ENCODE measurements at places on chromosomes 13 and 19.

DNA sequence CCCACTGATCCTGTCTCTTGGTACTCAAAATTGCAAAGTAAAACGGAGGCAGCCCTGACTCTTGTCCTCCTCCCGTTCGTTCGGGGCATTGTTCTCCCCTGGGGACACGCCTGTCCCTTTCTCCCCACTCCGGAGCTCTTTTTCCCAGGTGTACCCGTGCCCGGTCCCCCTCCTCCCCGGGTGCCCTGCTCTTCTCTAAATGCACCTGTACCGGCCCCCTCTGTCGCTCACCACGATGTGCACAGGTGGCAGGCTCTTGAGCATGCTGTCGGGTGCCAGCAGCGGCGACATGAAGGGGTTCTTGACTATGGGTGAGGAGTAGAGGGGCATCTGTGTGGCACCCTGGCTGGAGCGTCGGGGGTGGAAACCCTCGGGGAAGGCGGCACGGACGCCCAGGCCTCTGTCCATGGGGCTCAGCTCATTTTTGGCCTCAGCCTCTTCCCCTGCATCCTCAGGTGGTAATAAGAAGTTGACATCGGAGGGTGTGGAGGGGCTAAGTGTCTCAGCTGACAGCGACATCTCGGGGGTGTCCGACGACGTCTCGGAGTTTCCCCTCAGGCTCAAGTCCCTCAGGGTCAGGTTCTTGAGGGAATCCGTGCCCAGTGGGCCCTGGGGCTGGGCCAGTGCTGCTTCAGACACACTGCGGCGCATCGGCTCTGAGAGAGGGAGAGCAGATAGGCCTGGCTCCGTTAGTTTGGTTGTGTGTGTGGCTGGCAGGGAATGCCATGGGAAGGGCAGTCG is 12.4 kb upstream of the CNFN start:
- no peak for DNase-seq

GRCh38 chr19:53094754-53095575 is 8.3 kb downstream of the ZNF160 start:
- DNase-seq, result no peak

DNA sequence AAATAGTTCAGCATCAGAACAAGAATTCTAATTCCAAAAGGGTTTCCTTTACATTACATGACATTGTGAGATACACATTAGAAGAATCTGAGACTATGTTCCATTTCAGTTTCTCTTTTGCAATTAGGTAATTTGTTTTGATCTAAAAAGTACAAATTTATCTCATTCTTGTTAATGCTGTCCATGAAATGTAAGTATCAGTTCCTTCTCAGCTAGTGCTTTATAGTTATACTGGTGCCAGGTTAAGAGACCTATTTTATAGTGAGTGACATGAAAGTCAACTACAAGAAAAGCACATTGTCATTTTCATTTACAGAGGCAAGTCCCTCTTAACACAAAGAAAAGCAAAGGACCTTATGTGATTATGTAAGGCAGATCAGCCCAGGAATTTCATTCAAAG is 43.9 kb downstream of the RCBTB2 start:
- DNase-seq, result no peak

GRCh38 chr13:47475441-47475948 is 525.6 kb downstream of the SUCLA2 start:
- DNase-seq, result no peak

GRCh38 chr19:8208119-8208921 is 850 bp upstream of the CERS4 start:
- DNase-seq, result no peak

GRCh38 chr19:18669524-18669817 is 14.0 kb upstream of the CRTC1 start:
- no peak for DNase-seq

- DNase-seq, result no peak
These were observed 3.1 kb downstream of the ADGRE1 start for GRCh38 chr19:6890401-6890913.

DNA sequence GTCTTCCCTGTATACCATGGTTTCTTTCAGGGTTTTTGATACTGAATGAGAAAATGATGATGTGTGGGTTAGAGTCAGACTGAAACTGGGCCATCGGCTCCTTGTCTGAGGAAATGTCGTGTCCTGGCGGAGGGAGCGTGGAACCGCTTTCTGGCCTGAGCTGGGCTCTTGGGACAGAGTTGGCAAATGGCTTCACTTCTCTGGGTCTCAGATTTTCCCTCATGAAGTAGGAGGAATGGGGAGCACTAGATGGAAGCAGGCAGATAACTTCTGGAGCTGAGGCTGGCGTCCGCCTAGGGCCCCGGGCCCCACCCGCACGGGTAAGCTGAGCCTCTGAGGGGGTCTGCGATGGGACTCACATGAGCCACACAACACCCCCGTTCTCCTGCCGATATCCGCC is 133.3 kb upstream of the WASF3 start:
- no peak for DNase-seq

- DNase-seq, result no peak
These were observed at the start of gene SHC2 for GRCh38 chr19:460877-461720. SHC2 (minus strand) TSS chr19:461033; CDS start chr19:460996, 37 bp downstream.

DNA sequence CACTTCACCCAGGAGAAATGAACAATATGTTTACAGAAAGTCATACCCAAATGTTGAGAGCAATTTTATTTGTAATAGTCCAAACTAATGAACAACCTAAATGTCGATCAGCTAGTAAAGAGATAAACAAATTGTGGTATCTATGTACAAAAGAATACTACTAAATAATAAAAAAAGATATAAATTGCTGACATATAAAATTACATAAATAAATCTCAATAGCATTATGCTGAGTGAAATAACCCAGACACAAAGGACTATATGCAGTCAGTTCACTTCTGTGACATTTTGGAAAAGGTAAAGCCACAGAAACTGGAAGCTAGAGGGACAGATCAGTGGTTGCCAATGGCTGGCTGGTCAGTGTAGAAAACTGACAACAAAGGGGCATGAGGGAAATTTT is 346.0 kb upstream of the PCDH20 start:
- no peak for DNase-seq

GRCh38 chr19:19662344-19662743 is 1.1 kb downstream of the ATP13A1 start:
- no peak for DNase-seq

GRCh38 chr13:58324161-58324560 is 692.6 kb downstream of the PCDH17 start:
- DNase-seq, result no peak

DNA sequence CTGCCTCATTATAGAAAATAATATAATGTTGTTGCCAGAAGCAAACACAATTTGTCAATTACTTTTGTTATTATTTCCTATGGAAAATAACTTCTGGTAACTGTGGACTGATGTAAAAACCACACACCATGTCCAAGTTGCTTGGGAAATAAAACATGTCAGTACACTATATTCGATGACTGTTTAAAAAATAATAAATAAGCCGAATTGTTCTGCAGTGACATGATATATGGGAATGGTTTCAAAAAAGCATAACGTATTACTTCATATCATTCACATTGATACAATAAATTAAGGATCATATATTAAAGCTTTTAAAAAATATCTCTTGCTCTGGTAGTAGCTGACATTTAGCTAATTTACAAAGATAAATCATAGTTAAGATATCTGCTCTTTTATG is 2062.1 kb downstream of the PCDH9 start:
- no peak for DNase-seq

GRCh38 chr13:110306340-110306959 is 507 bp downstream of the COL4A1 start:
- DNase-seq, result no peak

GRCh38 chr13:46621792-46622629 is 69.0 kb downstream of the LRCH1 start:
- DNase-seq, result no peak

GRCh38 chr19:36773223-36773579 is 594 bp upstream of the ZNF850 start:
- no peak for DNase-seq

DNA sequence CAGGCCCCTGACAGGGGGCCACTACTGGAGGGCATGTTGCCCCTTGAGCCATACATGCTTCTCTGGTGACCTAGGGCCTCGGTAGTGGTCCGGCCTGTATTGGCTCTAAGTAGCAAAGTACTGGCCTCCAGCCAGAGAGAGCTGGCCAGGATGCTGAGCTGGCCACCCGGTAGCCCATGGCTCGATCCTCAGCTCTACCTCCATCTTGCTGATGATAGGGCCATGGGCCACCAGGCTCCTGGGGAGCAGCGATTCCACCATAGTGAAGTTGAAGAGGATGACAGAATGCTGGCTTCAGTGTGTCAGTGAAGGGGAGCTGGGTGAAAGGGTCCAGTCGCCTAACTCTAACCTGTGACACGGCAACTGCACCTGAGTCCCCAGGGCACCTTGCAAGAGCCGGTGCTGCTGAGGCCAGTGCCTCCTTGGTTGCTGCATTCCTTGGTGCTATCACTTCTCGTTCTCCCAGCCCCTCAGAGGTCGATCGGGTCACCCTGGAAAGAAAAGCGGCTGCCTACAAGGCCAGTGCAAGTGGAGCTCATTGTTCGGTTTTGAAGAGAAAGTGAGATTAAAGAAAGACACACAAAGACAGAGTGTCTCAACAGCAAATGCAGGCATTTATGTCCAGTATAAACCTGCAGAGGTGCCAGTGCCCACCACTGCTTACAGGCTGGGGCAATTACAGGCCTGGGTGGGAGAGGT is 5.0 kb downstream of the FPR3 start:
- DNase-seq, result no peak

DNA sequence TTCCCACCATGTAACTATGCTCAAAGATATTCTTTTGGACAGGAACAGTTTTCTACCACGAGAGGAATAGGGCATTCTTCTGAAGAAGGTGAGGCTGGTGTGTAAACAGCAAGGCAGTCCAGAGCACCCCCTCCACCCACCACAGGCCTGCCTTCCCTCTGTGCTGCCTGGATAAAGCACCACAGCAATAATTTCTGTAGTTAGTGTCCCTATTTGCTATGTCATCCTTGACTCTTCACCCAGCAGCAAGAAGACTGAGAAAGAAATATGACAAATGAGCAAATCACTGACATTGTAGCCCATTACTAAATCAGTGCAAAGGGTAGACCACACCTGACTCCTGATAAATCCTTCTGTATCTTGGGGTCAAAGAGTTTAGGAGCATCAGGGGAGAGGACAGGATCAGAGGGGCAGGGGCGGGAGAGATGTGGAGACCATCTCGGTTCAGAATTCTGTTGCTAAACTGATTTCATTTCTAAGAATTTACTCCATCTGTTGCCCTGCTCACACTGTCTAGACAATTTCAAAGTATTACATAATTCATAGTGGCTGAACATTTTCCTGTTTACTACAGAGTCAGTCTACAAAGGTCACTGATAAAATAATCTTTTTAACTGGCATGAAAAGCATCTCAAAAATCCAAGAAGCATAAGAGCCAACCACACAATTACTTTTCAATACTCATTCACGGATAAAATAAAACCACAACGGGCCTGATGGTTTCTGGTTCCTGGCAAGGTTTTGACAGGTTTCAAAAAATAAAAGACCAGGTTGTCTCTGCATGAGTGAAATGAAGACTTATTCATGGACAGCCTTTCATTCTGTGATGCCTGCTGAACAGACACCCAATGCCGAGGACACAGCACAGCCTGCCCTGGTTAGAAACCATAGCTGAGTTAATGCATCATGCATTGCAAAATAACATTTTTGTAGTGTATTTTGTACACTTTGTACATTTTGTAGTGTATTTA is 88.4 kb upstream of the IRS2 start:
- DNase-seq, result no peak

DNA sequence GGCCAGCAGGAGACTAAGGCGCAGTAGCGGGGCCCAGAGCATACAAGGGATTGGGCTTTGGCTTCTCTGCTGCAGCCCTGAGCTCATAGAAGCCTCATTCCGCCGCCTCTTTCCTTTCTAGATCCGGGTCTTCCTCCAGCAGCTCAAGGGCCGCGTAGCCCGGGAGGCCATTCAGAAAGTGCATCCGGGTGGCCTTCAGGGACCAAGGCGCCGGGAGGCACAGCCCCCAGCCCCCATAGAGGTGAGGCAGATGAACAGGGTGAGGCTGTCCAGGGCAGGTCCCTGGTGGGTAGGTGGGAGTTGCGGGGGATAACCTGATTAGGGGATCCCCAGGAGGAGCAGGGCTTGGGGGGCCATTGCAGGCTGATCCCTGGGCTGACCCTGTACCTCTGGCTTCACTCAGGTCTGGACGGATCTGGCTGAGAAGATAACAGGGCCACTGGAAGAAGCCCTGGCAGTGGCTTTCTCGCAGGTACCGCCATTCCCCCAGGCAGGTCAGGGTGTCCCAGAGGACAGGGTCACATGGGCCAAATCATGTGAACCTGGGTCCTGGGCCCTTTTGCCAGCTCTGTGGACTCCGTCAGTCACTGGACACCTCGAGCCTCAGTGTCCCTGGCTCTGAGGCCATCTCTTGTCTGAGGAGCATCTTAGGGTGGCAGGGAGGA is 1.3 kb downstream of the SNAPC2 start:
- DNase-seq, result no peak

DNA sequence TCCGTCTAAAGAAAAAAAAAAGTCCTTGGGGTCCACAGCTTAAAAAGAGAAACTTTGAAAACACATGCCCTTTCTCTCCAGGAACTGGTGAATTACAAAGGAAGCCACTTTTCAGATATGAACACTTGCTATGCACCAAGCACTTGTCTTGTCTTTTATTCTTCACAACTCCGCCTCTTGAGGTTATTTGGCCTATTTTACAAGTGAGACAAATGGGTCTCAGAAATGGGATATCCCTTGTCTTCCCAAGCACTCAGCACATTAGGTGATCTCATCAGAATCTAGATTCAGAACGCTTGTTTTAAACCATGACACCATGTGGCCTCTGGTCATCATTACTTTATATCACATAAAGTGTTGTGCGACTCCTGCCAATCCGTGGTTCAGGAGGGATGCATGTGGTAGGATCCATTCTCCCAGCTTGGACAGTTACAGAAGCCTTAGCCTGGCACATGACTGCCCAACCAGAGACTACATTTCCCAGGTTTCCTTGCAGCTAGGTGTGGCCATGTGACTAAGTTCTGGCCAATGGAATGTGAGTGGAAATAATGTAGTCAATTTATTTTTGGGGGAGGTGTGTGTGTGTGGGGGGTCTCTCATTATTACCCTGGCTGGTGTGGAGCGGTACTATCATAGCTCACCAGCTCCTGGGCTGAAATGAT is 13.9 kb downstream of the TSKS start:
- DNase-seq, result no peak

DNA sequence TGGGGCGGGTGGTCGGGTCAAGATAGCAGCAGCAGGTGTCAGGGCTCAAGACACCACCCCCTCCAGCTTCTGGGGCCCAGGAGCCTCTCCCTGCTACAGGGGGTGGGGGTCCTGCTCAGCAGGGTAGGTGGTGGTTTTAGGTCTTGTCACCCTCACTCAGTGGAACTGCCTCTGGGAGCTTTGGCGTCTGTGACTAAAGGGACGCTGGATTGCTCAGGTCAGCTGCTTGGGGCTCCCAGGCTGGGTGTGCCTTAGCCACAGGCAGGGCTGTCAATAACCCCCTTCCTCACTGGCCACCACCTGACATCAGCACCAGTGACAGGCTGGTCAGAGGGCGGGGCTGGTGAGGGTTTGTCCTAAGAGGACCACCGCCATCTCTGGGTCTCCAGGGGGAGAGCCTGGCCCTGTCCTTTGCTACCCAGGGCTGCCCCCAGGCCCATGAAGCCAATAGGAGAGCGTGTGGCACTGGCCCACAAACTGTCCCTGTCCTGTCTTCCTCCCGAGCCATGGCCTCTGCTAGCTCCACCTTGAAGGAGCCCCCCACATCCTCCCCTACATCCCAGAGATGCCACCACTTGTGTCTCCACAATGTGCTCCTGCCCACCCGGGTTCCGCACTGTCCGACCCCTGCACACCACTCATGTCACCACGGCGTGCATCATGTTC is 36.4 kb downstream of the MAU2 start:
- no peak for DNase-seq

Data from cortex of kidney (tissue), 1 donor.